Caco-2 (cell line): ENCODE measurements at places on chromosomes 1 and 21. TPM values are rescaled to one million over a fixed set of nuclear protein-coding genes. Genes with fewer than 3 reads are reported as not detected.

- no peak for DNase-seq
Measured at GRCh38 chr1:58392083-58392482, 154.4 kb downstream of the OMA1 start.

- no peak for DNase-seq
Measured at GRCh38 chr1:15334995-15335394, 74.7 kb upstream of the EFHD2 start.

- DNase-seq, result no peak
Measured at GRCh38 chr1:30267856-30268255, 455.5 kb downstream of the MATN1 start.

DNA sequence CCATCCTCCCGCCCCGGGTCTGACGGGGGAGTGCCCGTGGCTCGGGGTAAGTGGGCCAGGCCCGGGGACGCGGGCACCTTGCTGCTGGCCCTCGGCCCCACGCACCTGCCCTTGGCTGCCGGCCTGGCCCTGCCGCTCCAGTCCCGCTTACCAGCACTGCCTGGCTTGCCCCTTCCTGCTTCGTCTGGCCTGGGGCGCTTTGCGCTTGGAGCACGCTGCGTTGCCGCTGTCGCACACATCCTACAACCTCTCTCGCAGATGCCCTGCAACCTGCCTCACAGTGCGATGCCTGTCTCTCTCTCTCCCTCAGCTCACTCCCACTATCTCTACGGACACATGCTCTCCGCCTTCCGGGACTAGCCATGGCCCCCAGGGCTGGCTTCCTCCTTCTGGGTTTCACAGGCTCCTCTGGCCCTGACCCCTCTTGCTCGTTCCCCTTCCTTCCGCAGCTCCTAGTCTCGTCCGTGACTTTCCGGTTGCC, 9.7 kb downstream of the MYOG start:
- no peak for DNase-seq

DNA sequence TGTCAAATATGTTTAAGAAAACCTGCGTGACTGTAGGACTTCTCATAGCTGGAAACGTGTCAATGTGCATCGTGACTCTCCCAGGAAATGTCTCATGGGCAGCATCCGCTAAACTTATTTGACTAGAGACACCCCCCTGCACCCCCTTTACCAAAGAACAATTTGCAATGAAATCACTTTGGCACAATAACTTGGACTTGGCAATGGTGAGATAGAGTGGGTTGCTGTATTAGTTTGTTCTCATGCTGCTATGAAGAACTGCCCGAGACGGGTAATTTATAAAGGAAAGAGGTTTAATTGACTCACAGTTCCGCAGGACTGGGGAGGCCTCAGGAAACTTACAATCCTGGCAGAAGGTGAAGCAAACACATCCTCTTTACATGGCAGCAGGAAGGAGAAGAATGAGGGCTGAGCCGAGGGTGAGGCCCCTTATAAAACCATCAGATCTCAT, 13.8 kb downstream of the CLDN14 start:
- DNase-seq, result no peak

DNA sequence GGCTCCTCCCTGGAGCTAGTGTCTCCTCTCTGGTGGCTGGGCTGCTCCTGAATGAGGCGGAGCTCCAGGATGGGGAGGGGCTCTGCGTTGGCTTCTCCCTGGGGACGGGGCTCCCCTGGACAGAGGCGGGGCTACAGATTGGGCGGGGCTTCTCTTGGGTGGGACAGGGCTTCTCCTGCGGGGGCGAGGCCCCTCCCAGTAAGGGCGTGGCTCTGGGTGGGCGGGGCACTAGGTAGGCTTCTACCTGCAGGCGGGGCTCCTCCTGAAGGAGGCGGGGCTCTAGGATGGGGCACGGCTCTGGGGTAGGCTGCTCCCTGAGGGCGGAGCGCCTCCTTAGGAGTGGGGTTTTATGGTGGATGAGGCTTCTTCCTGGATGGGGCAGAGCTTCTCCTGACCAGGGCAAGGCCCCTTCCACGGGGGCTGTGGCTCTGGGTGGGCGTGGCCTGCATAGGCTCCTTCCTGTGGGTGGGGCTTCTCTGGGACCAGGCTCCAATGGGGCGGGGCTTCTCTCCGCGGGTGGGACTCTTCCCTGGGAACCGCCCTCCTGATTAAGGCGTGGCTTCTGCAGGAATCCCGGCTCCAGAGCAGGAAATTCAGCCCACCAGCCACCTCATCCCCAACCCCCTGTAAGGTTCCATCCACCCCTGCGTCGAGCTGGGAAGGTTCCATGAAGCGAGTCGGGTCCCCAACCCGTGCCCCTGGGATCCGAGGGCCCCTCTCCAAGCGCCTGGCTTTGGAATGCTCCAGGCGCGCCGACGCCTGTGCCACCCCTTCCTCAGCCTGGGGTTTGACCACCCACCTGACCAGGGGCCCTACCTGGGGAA, 22.7 kb upstream of the ARF1 start:
- peak; percentile 99 for DNase-seq

HSD3B2 gene
- total RNA-seq, result not detected in 2 replicates

DNA sequence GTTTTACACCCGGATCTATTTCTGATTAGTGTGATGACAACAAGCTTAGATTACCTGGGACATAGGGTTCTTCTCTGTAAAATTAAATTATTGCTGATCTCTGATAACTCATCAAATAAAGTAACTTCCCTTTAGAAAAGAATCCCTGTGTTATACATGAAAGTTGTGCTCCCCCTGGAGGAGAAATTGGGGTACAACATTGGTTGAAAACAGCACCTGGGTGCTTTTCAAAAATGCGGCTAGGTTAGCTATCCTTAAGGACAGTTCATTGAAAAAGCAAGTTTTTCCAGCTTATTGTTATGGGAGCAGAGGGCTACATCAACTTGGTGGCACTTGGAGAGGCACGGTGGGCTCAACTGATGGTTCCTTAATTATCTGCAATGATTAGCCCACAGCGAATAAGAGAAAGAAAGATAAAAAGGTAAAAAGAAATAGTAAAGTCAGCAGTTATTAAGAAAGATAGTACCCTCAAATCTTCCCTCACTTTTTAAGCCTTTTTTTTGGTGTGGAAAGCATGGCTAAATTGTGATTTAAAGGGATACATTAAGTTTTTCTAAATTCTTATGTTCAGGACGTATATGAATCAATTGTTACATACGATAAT, 97.8 kb downstream of the FMN2 start:
- peak; percentile 45 for DNase-seq

NBL1 gene
- total RNA-seq, result 23.0 and 24.0 TPM in 2 replicates

GRCh38 chr21:46542588-46543124, 62.2 kb downstream of the S100B start:
- no peak for DNase-seq

DNA sequence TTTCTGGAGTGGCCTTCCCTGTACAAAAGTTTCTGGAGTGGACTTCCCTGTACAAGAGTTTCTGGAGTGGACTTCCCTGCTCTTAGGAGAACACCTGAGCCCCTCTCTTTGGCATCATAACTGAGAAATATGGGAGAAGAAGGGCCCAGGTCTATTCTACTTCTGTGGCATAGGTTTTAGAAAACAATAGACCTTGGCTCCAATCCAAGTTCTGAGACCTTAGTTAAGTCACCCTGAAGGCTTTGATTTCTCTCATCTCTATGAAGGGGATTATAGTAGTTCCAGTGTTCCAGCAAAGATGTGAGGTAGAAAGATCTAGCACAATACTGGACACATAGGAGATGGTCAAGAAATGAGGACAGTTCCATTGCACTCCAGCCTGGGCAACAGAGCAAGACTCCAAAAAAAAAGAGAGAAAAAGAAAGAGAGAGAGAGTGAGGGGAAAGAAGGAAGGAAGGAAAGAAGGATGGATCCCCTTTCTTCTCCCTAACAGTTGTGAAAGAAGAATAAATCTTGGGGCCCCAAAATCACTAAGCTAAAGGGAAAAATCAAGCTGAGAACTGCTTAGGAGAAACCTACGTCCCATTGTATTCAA, 13.3 kb upstream of the EIF4G3 start:
- no peak for DNase-seq

DNA sequence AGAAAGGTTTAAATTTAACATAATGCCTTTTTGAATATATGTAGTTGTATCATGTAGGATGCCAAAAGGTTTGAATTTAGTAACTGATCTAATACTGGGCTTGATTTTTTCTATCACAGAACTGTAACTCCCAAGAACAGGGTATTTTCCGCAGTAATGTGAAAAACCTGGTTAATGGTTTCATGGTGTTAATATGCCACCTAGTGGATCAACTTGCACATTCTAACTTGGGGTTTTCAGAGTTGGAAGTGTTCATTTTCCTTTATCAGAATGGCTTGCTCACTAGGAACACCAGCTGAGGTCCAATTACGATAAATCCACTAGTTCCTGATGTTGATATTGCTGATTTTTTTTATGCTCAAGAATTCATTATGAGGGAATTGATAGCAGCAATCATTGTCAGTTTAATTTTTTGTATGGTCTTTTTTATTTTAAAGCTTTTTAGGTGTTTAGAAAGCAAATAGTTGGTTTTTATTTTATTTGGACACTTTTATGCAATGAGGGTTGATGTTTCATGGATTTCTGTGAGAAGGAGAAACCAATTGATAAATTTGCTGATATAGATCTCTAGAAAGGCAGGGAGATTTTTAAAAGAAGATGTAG, 157.2 kb downstream of the PLA2G4A start:
- DNase-seq, result peak; percentile 53

RPL11 gene
- 1,040 and 1,063 TPM in 2 replicates for total RNA-seq

FAM131C gene
- 0.41 and 0.44 TPM in 2 replicates for total RNA-seq

GUCA2A gene
- 24.1 and 28.8 TPM in 2 replicates for total RNA-seq

CELA2A gene
- not detected in 2 replicates for total RNA-seq

- DNase-seq, result no peak
Measured at GRCh38 chr1:189463166-189463565, 1014.5 kb downstream of the BRINP3 start.

GRCh38 chr1:101178341-101178687, 58.5 kb upstream of the S1PR1 start:
- no peak for DNase-seq

GRCh38 chr1:164716992-164717703, 158.2 kb downstream of the PBX1 start:
- DNase-seq, result no peak

GRCh38 chr1:16235944-16236510, 956 bp downstream of the CPLANE2 start:
- no peak for DNase-seq

- no peak for DNase-seq
Measured at GRCh38 chr1:230152999-230153398, 86.0 kb downstream of the GALNT2 start.

LAPTM5 gene
- 0.14 TPM in 1 of 2 replicates, not detected in the other for total RNA-seq

DNA sequence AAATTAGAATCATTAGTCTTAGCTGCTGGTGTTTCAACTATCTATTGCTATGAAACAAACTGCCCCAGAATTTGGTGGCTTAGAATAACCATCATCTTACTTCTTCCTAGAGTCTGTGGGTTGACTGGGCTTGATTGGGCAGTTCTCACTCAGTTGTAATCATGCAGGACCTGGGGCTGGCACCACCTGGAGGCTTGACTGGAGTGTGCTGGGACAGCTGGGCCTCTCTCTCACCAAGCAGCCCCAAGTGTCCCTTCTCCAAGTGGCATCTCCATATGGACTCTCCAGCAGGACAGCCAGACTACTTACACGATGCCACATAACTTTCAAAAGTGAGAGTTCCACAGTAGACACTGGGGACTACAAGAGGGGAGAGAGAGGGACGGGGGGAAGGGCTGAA, 140.3 kb upstream of the ATP1B1 start:
- DNase-seq, result no peak
